ENCODE measurements at places on chromosomes 6 and 20.

DNA sequence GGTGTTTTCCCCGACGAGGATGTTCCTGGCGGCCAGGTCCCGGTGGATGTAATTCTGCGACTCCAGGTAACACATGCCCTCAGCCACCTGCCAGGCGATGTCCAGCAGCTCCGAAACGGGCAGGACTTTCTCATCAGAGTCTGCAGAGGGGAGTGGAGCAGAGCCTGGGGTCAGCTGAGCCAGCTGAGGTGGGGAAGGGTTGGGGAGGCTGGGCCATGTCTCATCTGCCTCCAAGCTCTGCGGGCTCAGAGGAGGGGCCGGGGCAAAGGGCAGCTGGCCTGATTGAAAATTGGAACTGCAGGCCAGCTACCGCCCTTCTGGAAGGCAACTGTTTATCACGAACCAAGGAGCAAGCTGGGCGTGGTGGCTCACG, 6.4 kb downstream of the PTK6 start:
- no peak for DNase-seq

DNA sequence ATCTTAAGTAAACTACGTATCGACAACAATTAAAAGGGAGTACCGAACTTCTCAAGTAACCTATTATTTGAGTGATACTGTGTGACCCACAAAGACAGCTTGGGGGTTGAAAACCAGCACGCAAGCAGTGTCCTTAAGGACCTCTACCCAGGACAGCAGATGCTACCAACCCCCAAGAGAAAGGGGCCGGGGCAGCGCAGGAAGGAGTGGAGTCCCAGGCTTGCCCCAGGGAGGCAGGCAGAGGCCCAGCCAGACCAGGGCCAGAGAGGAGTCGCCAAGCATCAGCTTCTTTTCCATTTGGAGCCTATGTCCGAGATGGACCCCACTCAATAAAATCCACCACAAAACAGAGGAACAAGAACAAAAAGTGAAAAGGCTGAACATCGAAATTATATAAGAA, 11.9 kb downstream of the DIDO1 start:
- no peak for DNase-seq

- no peak for DNase-seq
Observed at GRCh38 chr20:38255393-38255792, 5.1 kb downstream of the KIAA1755 start.

- no peak for DNase-seq
Observed at GRCh38 chr20:49916146-49917002, 1.0 kb upstream of the SPATA2 start.

DNA sequence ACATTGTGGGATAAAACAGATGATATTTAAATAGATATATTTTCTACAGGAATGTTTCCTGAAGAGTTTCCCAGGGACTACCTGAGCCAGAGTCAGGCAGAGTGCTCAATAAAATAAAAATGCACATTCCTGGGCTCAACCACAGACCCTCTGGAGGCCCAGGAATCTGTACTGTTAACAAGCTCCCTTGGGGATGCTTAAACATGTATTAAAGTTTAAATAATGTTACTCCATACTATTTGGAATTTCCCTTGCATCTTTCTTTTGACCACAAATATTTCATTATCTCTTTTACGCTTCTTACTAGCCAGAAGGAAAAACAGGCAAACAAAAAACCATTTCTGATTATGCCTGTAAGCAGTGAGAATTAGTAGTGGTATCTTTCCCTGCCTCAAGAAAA, 42.3 kb downstream of the GPR63 start:
- no peak for DNase-seq

- DNase-seq = no peak
Observed at GRCh38 chr20:36040571-36040970, 72.2 kb downstream of the CNBD2 start.

- DNase-seq = no peak
Observed at GRCh38 chr20:17663040-17663399, 19.0 kb downstream of the RRBP1 start.

- DNase-seq = no peak
Observed at GRCh38 chr20:24494460-24494920, 25.1 kb downstream of the SYNDIG1 start.

DNA sequence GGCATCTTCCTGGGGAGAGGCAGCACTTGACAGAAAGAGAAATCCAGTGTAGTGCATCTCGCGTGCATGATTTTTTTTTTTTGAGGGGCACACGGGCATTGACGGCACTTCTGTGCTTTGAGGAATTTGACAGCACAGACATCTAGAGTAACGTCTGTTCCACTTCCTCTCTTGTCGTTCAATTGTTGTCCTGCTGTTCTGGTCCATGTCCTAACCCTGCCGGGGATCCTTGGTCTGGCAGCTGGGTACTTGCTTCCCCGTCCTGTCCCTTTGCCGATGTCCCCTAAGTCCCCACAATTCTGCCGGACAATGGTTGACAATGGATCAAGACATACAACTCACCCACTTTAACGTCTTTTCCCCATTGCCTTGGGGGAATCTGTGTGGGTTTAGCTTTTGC, 46.0 kb upstream of the NAA20 start:
- DNase-seq = no peak

DNA sequence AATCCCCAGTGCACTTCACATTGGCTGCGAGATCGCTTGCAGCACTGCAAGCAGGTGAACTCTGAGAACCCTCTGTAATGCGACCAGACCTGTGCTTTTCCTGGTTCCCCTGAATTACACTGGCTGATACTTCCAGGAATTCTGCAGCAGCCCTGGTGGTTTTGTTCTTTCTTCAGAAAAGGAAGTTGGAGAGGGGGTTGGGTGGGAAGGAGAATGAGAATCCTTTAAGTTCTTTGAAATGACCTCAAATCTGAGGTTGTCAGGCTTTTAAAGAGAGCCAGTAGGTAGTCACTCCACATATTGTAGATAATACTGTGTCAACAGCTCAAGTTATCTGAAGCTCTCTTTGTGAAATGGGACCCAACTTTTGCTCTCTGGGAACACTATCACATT, 62.4 kb downstream of the GCNT2 start:
- no peak for DNase-seq

- DNase-seq = no peak
Observed at GRCh38 chr6:150150821-150151646, 8.2 kb downstream of the PPP1R14C start.

GRCh38 chr6:161151059-161151645, 122.7 kb downstream of the AGPAT4 start:
- no peak for DNase-seq

GRCh38 chr6:6390849-6391602, 70.6 kb upstream of the F13A1 start:
- no peak for DNase-seq

Data from activated CD4-positive, alpha-beta T cell treated with anti-CD3 and anti-CD28 coated beads, Interleukin-2, amount 50 U/mL, for 1 hour (primary cell).